HS-27A (cell line): ENCODE measurements at places on chromosomes 16 and 17.

- DNase-seq = no peak
These were observed 182.3 kb upstream of the GSE1 start for GRCh38 chr16:85430523-85431421.

GRCh38 chr16:86317813-86318650, 192.3 kb upstream of the FOXF1 start:
- no peak for DNase-seq

GRCh38 chr16:69779724-69780123, 17.6 kb downstream of the WWP2 start:
- no peak for DNase-seq

DNA sequence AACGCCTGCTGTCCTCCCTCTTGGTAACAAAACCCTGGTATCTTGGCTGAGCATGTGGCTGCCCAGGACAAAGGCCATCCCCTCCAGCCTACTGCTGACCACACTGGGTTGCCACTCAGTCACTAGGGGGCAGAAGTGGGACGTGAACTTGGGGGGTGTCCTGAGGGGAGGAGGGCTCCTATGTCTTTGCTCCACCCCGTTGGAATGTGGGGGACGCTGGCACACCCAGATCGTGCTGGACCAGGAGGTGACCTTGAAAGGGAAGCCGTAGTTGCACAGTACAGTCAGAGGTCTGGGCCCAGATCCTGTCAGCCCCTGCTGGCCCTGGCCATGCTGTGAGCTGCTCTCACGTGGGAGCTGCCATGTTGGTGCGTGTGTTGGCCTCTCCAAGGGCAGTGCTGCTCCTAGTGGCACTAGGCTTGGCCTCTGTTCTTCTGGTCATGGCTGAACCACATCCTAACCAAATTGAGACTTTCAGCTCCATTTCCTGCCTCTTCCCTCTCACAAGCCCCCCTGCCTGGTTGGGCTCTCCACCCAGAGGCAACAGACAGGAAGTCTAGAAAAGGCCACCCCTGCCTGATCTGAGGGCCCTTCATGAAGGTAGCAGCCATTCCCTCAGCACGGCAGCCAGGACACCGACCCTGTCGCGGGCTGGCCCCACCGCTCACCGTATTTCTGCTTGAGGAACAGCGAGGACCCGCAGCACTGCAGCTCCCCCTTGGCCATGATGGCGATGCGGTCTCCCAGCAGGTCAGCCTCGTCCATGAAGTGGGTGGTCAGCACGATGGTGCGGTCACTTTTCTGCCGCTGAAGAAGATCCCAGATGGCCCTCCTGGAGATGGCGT, 29.0 kb upstream of the RNPS1 start:
- peak; percentile 36 for DNase-seq

DNA sequence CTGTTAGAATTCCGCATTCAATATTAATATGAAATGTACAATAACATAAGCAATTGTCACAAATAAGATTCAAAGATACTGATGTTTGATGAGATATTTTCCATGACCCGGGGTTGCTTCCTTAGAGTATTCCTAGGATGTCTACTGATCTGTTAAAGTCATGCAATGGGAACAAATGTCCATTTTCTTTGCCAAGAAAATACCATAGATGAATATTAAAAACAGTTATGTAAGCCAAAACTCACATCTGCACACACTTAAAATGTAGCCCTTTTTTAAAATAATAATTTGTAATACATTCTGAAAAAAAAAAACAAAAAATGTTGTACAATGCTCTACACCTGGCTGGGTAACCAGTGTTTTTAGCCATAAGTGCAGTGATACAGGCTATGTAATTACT, 259.4 kb upstream of the AXIN2 start:
- DNase-seq = no peak

GRCh38 chr17:46771561-46772474, 46.7 kb downstream of the WNT3 start:
- no peak for DNase-seq

DNA sequence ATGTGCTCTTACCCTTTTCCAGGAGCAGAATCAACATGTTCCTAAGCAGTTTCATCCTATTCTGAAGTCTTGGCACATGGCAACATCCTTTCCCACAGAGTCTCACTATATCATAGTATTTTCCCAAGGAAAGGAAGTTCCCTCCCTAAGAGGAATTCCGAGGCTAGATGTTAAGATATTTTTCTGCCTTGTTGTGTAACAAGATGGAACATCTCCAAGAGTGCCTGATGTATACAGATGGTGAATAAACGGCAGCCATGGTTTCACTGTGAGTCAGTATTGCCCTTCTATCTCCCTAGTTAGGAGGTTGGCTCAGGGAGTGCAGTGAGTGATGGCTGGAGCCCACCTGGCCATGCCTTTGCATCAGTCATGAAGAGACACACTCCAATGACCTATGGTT, 48.2 kb downstream of the SPACA3 start:
- no peak for DNase-seq

DNA sequence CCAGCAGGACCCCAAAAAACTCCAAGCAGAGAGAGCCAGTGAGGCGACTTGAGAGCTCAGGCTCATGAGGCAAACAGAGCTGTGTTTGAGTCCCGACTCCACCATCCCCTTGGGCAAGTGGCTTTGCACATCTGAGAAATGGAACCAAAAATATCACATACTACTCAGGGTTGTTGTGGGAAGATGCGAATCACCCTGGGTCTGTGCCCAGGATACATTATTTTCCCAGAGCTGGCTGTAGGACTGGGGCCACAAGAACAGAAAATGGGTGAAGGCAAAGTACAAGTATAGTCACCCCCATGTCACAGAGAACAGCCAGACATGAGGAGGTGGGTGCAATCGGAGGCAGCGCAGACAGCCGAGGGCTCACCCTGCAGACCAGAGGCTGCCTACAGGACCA, 127.3 kb downstream of the GAS7 start:
- DNase-seq = no peak

DNA sequence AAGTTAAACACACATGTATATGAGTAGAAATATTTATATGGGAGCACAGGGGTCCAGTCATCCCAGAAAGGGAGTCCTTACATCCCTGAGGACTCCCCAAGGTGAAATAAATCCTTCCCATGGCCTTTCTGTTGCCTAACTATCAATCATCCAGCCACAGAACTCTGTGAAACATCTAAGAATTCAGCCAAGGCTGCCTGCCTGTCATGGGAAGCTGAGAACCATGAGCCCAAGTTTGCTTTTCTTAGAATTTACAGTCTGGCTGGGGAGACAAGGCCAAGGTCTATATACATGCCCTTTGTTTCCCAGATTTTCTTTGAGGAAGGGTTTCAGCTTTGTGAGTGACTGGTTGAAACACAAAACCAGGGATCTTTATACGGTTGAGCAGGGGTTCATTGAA, 15.8 kb downstream of the MYL4 start:
- DNase-seq = no peak

DNA sequence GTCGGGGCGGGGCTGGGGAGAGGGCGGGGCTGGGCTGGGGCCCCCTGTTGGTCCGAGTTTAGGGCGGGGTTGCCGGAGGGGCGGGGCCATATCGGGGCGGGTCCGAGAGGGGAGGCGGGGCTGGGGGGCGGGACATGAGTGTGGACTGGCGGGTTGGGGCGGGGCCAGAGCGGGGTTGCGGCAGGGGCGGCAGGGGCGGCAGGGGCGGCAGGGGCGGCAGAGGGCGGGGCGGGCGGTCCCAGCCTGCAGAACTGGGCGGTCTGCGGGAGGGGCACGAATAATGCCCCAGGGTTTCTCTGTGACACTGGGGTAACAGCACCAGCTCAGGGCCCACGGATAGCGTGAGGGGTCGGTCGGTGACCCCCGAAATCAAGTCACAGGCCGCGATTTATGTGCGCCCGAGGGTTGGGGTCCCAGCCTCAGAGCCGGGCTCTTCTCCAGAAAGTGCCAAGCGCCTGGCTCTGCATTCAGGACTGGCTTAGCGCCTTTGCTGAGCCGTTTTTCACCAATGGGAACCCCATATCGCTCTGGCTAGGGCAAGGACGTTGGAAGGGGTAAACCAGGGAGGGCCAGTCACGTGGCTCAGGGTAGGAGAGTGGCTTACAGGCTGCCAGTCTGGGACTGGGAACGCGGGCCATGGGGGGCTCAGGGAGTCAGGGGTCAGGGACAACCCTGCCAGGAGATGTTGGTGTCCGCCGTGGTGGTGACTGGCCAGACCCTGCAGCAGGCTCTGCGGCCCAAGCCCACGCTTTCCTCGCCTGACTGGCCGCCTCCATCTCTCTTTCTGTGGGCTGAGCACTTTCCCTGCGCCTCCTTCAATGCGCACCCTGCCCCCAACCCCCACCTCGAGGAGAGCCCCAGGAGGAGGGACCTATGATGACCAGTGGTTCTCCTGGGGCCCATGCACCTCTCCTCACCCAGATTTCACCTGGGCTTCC, 1.2 kb upstream of the METTL26 start:
- no peak for DNase-seq

DNA sequence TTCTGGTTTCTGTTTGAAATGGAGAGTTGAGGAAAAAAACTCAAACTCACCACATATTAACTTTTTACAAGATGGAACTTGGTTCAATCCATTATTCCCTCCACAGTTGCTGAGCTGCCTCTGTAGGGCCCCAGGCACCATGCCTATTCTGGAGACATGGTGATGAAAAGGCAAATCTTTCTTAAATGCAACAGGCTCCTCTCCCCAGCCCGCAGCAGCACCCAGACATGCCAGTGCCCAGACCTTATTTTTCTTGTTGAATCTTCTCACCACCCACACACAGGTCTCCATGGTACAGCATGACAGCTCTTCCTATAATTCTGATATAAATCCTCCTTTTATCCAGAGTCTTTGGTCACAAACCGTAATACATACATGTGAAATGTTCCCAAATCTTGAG, 7.6 kb downstream of the CYTH1 start:
- DNase-seq = no peak

DNA sequence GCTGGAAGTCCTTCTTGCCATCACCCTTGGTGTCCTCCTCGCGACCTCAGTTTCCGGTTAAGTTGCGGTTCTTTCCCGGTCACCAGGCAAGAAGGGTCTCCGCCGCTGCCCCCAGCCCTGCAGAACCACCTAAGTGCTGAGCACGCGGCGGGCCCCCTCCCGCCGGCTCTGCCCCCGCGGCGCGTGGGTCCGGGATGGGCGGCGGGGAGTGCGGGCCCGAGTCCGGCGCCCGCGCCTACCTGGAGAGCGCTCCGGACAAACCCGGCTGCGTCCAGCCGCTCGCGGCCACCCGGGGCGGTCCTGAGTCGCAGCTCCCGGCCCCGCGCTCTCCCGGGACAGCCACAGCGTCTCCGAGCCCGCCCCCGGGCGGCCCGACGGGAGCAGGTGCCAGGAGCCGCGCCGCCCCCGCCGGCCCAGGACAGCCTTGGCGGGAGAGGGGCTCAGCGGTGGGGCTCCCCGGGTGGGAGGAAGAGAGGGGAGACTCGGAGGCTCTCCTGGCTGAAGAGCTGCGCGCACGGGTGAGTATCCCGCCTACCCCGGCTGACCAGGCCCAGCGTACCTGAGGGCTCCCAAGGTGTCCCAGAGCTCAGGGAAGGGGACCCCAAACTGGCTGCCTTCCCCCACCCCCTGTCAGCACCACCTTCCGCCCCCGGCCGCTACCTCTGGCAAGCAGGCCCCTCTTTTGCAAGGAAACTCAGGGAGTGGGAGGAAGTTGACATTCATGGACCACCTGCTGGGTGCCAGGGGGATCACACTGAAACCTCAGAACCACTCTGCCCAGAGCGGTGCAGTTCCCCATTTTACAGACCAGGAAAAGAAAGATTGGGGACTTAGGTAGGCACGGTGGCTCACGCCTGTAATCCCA, 22.2 kb upstream of the C17orf113 start:
- DNase-seq = no peak

GRCh38 chr17:39174920-39175694, 9.1 kb upstream of the ARL5C start:
- DNase-seq = no peak

GRCh38 chr16:77330332-77331042, 104.3 kb downstream of the ADAMTS18 start:
- no peak for DNase-seq

GRCh38 chr16:4052096-4052495, 64.1 kb downstream of the ADCY9 start:
- no peak for DNase-seq

DNA sequence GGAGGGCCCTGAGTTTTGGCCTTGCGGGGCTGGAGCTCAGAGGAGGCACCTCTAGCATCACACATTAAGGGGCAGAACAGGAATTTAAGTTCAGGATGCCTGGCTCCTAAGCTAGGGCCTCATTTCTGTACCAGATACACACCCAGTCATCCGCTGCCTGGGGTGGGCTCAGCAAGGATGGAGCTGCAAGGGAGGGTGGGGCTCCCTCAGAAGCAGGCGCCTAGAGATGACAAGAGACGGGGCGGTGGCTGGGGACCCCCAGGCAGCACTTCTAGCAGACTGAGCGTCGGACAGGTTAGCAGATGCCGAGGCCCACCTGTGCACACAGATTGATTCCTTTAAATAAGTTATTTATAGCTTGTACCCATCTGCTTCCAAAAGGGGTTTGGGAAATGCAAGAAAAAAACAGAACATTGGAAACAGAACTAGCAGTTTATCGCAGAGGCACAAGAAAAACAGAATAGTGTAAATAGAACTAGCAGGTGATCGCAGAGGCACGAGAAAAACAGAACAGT, 47.6 kb upstream of the CBFA2T3 start:
- no peak for DNase-seq

DNA sequence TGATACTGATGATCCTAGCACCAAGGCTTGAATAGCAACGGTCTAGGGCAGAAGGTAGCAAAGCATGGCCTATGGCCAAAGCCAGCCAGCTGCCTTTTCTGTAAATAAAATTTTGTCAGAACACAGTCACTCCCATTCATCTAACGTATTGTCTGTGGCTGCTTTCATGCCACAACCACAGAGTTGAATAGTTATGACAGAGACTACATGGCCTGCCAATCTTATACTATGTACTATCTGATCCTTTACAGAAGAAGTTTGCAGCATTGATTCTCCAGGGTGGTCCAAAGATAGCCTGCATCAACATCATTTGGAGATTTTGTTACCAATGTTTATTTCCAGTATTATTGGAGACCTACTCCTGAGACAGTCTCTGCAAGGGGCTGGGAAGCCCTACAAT, 19.9 kb upstream of the MMD start:
- DNase-seq = no peak

DNA sequence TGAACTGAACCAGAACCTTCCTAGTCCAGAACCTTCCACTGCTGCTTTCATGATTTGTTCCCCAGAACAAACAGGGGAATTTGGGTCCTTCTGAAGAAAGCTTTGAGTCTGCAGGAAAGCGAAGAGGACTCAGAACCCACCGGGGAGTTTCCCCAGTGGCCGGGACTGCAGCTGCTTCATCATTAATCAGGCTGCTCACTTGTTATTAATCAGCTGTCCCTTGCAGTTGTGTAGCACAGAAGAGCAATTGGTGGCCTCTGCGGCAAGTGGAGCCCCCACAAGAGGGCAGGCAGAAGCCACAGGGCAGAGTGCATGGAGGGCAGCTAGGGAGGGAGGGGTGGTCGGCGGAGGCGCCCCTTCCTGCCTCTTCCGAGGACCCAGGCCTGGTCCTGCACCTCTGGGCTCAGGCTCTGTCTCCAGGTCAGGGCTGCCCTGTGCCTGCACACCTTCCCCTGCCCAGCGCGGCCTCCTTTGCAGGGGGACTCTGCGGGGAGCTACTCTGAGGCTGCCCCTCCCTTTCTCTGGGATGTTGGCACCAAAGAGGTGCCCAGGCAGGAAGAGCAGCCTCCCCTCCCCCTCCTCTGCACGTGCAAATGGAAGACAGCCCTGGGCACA, 6.9 kb downstream of the CCL17 start:
- DNase-seq = no peak

GRCh38 chr16:30896261-30896888, at the start of gene CTF1:
CTF1 (plus strand) TSS chr16:30896614; CDS start chr16:30896644, 30 bp downstream.
- DNase-seq = peak; percentile 70
